NCI-H524 treated with DMSO at 0.1 percent for 48 hours (cell line): ENCODE measurements at places on chromosomes 11 and 22.

GRCh38 chr22:22450343-22450839 lies 58.2 kb downstream of the ZNF280B start:
- DNase-seq, result no peak

GRCh38 chr22:37233751-37234631 lies 10.1 kb downstream of the RAC2 start:
- DNase-seq, result no peak

- DNase-seq, result no peak
Observed at GRCh38 chr11:57153448-57153847, 28.3 kb upstream of the LRRC55 start.

- DNase-seq, result no peak
Observed at GRCh38 chr11:48127521-48128183, 89.0 kb upstream of the OR4B1 start.
